ENCODE measurements at places on chromosomes 3 and 15.

DNA sequence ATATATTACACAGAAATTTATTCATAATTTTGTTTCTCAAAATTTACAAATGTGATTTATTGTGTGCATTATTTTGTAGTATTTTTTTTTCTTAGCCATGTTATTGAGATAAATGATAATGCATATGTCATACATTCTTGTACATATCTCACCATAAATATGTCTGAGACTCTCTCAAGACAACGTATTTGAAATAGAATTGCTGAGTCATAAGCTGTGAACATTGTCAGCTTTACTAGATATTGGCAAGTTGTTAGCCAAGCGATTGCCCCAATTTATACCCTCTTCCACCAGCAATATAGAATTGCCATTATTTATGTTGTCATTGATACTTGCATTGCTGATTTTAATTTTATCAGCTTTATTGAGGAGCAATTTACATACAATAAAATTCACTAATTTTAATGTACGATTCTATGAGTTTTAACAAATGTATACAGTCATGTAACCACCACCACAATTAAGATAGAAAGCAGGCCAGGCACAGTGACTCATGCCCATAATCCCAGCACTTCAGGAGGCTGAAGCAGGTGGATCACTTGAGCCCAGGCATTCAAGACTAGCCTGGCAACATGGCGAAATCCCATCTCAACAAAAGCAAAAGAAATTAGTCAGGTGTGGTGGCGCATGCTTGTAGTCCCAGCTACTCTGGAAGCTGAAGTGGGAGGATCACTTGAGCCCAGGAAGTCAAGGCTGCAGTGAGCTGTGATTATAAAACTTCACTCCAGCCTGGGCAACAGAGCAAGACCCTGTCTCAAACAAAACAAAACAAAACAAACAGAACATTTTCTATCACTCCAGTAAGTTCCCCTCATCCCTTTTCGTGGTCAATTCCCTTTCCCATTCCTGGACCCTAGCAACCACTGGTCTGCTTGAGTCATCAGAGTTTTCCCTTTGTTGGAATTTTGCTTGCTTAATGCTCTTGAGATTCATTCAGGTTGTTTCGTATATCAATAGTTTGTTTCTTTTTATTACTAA lies 373.1 kb downstream of the MFSD1 start:
- no peak for DNase-seq

GRCh38 chr15:101667881-101668280 lies 15.7 kb upstream of the TM2D3 start:
- no peak for DNase-seq

GRCh38 chr15:60633426-60633968 lies 154.6 kb upstream of the ICE2 start:
- no peak for DNase-seq

GRCh38 chr15:67820122-67820991 lies 5.0 kb upstream of the SKOR1 start:
- DNase-seq = no peak

DNA sequence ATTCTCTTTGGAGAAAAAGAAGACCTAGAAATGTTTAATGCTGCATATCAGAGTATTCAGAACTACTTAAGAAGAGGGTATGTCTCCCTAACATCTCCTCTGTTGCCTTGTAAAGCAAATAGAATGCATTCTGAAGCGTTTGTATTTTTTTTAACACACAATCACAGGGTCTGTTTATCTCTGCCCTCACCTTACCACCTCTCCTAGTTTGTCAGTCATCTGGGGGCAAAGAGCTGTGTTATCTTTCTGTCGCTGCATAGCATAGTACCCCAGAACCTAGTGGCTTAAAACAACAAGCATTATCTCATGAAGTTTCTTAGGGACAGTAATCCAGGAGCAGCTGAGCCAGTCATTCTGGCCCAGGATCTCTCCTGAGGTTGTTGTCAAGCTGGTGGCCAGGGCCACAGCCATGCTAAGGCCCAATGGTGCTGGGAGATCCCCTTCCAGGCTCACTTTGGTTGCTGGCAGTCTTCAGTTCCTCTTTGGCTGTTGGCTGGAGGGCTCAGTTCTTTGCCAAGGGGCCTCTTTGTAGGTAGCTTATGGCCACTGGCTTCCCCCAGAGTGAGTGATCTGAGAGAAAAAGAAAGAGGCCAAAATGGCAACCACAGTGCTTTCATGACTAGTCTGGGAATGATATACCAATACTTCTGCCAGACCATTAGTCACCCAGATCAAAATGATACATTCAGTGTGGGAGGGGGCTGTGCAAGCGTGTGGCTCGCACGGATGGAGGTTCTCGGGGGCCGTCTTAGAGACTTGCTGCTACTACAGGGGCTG lies 17.8 kb downstream of the EDEM1 start:
- DNase-seq = no peak

DNA sequence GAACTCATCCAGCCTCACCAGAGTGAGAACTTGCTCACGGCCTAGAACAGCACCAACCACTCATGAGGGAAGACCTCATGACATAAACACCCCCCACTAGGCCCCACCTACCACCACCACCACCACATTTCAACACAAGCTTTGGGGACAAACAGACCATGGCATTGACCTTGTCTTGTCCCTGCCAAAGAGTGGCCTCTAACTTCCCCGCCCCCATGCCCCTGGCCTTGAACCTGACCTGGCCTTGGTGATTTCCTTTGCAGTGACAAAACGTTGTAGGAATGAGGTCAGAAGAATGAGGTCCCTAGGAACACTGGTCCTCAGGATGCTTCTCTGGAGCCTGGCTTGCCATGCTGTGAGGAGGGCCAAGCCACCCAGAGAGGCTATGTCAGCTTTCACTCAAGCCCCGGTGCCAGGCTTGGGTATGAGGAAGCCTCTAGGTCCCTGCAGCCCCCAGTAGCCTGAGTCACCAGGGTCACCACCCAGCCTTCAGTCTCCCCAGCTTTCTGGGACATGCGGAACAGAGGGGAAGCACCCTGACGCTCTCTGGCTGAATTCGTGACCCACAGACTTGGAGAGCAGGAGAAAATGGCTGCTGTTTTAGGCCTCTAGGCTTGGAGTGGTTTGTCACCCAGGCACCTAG lies 57.9 kb downstream of the TPRA1 start:
- DNase-seq = no peak

DNA sequence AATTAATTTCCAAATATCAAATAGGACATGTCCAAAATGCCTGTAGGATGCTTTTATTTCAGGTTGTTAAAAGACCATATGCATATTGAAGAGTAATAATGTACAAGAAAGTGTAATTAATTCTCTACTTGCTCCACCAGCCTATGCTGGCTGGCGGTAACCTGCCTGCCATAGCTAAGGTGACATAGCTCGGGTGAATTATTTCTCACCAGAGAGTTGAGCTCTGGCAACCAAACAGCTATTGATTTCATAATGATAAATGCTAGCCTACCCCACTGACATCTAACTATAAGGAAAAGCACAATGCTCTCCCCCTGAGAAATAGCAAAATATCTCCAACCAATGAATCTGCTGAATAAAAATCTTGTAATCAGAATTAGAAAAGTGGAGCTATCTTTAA lies 48.9 kb downstream of the GADL1 start:
- no peak for DNase-seq

DNA sequence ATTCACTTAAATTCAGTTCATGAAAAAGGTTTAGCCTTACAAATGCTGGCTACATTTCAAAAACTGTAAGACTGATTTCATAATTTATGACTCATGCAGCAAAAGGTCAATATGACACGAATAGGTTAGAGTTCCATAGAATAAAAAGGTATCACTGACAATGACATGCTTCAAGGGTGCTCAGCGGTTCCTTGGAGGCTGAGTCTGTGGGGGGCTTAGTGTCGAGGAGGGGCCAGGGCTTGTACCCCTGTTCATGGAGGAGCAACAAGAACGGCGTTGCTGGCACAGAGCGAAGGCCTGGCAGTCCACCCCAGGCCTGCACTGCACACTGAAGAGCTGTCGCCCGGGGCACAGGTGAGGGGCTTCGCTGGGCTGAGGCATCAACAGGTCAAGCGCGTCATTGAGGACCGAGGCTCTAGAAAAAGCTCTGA lies 174.2 kb downstream of the NR1D2 start:
- DNase-seq = no peak

GRCh38 chr3:51389423-51390183 lies 1.5 kb upstream of the RBM15B start:
- DNase-seq = no peak

DNA sequence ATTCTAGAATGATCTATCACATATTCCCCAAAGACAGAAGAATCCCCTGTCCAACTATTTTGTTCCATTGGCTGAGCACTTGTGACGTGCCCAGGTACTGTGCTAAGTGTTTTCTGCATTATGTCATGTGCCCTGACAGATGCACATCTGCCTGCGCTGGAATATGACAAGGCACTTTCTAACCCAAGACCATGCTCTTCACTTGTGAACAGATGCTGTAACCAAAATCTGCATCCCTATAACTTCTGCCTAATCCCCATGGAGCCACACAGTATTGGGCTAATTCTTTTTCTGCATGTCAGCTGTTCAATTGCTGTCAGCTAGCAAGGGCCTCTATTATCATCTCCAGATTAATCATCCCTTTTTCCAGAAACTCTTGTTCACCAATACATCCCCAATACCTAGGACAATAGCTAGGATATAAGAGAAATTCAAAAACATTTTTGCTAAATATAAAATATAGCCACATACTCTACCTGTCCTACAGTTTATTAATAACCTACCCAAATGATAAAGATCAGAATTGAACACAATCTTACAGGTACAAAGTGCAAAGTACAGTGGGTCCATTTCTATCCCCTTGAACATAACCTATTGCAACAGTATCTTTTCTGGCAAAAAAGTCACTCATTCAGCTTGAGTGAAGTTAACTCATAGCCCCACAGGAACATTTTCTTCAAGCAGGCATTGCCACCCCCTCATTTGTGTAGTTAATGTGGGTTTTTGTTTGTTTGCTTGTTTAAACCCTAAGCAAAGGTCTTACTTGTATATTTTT lies 109.4 kb upstream of the LRRN1 start:
- no peak for DNase-seq
